ENCODE measurements at places on chromosomes 13 and 19.

GRCh38 chr19:7492142-7492541 is 3.3 kb upstream of the PEX11G start:
- no peak for DNase-seq

- DNase-seq: no peak
Observed at GRCh38 chr13:112969692-112970338, 801 bp downstream of the MCF2L start.

DNA sequence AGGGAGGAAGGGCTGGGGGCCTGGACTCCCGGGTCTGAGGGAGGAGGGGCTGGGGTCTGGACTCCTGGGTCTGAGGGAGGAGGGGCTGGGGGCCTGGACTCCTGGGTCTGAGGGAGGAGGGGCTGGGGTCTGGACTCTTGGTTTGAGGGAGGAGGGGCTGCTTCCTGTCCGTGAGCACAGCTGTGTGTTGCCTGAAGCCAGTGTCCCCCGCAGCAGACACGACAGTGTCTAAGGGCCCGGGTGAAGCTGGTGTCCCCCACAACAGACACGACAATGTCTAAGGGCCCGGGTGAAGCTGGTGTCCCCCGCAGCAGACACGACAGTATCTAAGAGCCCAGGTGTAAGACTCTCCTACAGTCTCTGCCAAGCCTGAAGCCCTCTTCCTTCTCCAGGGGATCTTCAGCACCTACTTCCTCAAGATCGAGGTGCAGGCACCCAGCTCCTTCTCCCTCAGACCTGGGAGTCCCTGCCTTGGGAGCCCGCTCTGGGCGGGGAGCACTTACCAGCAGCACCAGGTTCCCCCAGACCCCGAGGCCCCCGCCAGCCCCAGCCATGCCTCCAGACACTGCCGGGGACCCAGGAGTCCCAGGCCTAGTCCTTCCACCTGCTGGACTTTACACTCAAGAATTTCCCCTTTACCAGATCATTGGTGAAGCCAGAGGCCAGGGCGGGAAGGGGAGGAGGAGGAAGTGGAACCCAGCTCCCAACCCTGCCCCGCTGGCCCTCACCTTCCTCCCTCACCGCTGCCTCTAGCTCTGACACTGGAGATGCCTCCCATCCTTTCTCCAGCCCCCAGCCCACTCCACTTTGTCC is at the start of gene PTPRH:
PTPRH (minus strand) TSS at position 622 of the 813 bp plus-strand sequence; CDS start at position 554, 68 bp downstream.
- no peak for DNase-seq

GRCh38 chr19:40252395-40252794 is 25.9 kb upstream of the CCNP start:
- no peak for DNase-seq

DNA sequence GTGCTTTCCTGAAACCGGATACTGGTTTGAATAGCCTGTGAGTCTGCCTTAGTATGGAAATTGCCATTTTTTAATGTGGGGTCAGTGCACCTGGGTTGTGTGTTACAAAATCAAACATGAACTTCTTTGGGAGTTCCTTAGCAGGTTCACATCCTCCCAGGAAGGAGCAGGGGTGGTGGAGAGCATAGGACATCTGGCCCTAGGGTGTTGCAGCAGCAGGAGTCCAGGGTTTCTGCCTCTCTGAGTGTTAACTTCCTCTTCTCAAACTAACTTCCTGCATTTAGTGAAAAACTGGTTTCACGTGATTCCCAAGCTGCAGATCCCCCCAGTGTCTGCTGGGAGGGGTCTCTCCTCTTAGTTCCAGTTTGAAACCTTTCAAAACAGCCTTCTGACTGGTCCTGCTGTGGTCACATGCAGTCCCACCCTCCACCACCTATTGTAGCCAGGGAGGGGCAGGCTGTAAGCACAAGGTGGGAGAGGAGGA is 7.2 kb downstream of the RNASEH2B start:
- peak; percentile 25 for DNase-seq

DNA sequence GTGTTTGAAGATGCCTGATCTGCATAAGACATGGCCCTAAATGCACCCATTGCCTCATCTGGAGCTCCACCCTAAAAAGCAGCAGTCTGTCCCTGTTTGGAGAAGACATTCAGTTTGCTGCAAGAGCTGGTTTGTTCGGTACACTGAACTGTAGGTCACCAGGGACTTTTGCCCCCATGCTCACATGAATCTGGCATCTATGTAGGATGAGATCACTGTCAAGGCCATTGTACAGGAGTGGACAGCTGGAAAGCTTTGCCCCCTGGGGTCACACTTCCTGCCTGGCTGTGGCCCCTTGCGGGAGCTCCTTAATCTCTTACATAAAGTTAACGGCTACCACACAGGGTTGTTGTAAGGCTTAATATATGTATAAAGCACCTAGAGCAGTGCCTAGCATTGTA is 73.0 kb downstream of the IPO5 start:
- DNase-seq: peak; percentile 17

DNA sequence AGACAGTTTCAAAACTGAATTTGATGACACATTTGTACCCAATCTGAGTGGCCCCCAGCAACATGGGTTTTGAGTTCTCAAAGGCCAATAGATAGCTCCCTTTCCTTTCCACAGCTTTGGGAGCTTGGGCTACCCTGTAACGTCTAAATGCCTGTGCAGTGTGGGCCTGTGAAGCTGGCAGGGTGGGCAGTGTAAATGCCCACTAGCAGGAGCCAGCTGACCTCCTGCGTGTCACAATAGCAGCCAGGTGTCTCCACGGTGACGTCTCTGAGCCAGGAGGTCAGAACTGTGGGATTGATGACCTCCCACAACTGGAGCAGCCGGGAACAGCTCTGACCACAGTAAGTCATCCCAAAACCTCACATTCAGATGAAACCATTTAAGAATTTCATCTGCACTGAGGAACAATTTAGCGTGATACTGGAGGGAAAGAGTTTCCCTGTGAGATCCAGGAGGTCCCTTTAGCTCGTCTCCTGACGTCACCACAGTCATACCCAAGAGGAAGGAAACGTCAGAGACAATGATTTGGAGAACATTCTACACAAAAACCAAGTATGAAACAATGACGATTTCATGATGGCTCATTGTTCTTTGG is at the start of gene IPO5:
IPO5 (plus strand) TSS at position 300 of the 595 bp plus-strand sequence. CDS start 23,022 bp downstream, outside the sequence.
- DNase-seq: no peak

GRCh38 chr13:100389617-100390016 is 199.0 kb downstream of the GGACT start:
- no peak for DNase-seq

DNA sequence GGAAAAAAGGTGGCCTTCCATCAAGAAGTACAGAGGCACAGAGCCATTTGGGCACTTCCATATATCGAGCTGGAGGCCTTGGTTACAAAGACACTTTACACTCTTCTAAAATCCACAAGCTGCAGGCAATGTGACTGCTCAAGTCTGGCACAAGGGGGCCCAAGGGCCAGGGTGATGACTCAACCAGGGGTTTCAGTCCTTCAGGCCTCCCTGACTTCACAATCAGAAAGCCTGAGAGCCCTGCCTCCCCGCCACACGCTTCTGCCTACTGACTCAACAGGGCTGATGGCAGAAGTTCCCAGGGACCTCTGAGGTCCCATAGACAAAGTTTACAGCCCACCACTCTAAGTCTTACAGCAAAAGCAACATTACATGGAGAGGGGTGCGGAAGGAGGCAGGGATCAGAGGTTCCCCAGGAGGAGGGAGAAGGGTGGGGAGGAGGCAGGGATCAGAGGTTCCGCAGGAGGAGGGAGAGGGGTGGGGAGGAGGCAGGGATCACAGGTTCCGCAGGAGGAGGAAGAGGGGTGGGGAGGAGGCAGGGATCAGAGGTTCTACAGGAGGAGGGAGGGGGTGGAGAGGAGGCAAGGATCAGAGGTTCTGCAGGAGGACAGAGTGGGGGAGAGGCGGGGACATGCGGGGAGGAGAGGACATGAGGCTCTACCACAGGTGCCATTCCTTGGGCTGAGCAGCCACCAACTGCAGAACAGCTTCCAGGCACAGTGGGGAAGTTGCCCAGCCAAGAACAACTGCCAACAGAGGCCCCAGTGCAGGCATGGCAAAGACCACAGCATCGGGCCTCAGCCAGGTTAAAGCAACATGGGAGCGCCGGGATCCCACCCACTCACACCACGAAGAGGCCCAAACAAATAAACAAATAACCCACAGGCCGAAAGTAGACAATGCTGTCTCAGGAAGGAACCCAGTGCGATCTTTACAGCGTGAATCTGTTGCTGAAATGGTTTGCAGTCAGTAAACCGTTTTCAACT is 52.0 kb downstream of the SLC7A1 start:
- DNase-seq: no peak

DNA sequence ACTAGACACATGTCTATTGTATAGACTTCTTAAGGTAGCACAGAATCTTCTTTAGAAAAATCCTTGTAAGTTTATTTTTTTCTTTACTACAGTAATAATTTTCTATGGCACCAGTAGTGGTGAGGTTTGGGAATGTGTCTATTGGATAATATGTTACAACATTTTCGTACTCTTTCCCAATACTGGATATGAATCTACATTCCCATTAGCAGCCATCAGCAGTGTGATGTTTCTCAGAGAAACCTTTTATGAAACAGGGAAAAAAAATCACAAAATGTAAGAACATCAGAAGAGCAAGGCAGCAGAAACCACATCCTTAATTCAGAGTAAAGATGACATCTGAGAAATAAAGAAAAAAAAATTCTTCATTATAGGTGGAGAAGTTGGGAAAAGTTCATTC is 83.3 kb downstream of the POSTN start:
- no peak for DNase-seq

GRCh38 chr19:9885077-9885552 is 50.0 kb downstream of the PIN1 start:
- peak; percentile 65 for DNase-seq

GRCh38 chr13:65917731-65918130 is 1312.4 kb downstream of the PCDH9 start:
- no peak for DNase-seq

DNA sequence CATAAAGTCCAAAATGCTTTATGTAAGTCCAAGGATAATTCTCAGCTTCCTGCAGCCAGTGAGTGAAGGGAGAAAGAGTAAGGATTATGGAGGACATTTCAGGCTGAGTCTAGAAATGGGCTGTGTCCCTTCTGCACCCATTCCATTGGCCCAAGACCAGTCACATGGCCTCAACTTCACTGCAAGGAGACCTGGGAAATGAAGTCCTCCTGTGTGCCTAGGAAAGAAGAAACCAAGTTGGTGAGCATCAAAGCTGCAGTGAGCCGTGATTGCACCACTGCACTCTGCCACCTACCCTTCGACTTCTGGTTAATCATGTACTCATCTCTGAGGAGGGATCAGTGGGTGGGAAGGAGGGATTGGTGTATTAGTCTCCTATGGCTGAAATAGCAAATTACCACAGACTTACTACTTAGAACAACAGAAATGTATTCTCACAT is 3.6 kb upstream of the CD37 start:
- DNase-seq: peak; percentile 46

DNA sequence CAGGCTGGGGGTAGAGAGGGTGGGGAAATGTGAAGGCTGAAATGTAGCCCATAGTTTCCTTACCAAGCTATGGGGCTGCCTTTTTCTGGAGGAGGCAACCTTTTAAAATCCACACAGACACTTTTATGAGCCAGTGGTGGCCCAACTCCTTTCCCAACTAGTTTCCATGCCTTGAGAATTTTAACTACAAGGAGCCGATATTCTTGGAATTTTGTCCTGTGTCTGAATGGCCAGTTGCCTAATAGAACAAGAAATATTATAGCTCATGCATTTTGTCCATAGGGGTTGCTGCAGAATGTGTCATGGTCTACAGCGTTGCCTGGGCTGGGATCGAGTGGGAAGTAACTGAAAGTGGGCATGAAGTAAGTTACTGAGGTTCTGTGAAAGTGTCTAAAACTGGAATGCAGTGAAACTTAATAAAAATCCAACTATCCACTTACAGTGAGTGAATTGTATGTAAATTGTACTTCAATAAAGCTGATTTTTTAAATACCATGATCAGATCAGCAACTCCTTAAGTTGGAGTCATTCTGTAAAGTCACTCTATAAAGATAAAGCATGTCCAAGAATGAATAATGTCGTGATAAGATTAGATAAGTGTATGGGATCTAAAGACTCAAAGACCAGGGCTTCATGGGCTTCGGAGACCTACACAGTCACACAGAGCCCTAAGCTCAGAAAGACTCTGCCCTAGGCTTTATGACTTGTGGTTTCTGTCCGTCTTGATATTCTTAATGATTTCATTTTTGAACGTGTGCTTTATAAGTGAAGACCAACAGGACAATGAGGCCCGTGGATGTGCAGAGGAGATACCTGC is 122.6 kb upstream of the FNDC3A start:
- DNase-seq: peak; percentile 85

GRCh38 chr13:67120872-67121531 is 109.1 kb downstream of the PCDH9 start:
- no peak for DNase-seq

- DNase-seq: peak; percentile 8
Observed at GRCh38 chr19:44072543-44073401, 813 bp downstream of the ZNF284 start.

DNA sequence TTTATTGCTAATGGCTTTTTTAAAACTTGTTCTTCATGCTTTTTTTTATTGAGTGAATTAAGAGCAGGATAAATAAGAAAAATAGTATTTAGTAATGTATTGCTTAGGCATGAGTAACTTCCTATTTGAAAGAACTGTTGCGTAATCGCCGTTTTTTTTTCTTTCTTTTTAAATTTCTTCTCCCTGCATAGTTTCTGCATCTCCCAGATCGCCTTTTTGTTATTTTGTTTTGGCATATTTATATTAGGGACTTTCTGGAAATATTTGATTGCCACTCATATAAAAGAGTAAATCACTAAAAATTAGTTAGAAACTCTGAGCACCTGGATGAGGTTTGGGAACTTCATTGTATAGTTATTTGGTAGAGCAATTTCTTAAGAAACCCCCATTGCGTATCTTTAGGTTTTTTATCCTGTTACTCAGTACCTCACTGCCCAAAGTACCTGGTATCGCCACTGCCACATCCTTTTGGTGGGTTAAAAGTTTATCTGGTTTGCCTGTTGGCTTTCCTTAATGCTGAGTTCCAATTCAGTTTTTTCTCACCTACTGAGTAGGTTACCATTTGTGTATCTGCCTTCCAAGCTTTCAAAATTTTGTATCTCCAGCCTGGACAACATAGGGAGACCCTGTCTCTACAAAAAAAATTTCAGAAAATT is 36.2 kb upstream of the LPAR6 start:
- DNase-seq: no peak

DNA sequence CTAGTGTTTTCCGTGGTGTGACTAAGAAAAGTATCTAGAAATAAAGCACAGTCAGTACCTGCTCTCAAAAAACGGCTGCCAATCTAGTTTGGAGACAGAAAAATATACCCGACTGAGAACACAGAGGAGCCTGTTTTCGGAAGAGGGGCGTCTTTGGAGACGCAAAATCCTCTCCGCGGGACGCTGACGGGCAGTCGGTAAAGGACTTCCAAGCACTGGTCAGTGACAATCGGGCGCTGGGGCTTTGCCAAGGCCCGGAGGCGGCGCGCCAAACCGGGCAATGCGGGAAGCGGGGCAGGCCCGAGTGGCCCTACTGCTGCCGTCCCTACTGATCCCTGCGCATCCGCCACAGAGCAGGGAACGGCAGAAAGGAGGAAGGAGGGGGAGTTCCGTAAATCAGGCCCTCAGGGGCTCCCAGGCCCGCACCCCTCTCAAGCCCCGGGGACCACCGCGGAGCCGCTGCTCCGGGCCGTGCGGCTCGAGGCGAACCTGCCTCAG is 588 bp upstream of the DPY19L3 start:
- peak; percentile 48 for DNase-seq

Data from umbilical cord (tissue), 2 donors.